ENCODE measurements at places on chromosomes 5 and 9.

DNA sequence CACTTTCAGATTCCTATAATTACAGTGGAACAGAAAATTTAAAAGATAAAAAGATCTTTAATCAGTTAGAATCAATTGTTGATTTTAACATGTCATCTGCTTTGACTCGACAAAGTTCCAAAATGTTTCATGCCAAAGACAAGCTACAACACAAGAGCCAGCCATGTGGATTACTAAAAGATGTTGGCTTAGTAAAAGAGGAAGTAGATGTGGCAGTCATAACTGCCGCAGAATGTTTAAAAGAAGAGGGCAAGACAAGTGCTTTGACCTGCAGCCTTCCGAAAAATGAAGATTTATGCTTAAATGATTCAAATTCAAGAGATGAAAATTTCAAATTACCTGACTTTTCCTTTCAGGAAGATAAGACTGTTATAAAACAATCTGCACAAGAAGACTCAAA lies 29.5 kb downstream of the ZFYVE16 start:
- DNase-seq = no peak

DNA sequence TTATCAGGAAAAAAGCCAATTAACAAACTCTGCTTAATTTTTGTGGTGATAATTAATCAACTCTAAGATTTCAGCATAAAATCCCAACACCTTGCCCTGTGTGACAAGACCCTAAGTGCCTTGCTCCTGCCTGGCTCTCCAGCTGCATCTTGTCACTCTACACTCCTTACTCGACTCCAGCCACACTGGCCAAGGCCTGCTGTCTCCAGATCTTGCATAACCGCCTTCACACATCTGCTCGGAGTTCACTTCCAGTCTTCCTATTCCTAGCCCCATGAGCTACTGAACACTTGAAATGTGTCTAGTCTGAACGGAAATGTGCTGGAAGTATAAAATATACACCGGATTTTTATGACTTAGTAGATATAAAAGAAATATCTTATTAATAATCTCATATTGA lies 259.6 kb downstream of the EPB41L4A start:
- DNase-seq = no peak

DNA sequence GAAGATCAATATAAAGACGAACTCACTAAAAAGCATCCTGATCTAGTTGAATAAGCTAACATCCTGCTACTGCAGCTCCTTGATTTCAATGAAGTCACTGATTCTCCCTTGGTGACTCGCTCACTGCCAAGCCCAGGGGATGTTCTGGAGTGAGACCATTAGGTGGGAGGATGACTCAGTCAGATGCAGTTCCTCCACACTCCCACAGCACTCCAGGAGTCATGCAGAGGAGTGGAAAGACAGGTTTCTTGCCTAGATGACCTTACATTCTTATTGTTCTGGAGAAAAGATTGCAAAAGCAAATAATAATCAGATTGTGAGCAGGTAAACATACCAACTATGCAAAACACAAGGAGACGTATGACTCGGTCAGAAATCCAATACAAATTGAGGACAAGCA lies 15.3 kb downstream of the GCNT4 start:
- no peak for DNase-seq

DNA sequence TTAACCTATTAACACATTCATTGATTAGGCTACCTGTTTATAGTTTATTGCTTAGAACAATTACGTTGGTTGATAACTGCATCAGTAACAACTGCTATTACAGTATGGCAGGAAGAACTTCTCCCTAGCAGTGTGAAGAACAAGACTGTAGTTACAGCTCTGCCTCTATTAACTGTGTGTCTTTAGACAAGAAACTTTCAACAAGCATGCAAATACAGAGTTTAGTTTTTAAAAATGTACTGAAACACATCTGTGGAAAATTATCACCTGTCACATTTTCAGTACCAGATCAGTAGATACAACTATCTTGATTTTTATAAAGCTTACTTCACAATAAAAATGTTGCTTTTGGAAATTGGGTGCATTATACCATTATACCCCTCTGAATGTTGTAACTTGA lies 22.2 kb downstream of the ELL2 start:
- DNase-seq = no peak

DNA sequence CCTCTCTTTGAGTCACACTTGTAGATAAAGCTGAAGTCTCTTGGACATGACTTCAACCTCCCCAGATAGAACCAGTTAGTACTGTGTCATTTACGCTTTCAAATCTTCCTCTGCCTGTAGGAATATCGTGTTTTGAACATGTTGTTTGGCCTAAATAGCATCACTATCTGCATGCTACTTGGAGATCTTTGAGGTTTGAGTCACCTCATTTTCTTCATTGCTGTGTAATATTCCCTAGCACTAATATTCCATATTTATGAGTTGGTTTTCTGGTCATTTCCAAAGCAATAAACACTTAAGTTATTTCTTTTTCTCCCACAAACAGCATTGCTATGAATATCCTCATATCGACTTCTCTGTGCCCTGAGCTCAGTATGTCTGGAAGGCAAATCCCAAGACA lies 100.3 kb downstream of the ROR2 start:
- DNase-seq = no peak

- DNase-seq = no peak
Measured at GRCh38 chr5:160460377-160461049, 38.9 kb downstream of the PTTG1 start.

DNA sequence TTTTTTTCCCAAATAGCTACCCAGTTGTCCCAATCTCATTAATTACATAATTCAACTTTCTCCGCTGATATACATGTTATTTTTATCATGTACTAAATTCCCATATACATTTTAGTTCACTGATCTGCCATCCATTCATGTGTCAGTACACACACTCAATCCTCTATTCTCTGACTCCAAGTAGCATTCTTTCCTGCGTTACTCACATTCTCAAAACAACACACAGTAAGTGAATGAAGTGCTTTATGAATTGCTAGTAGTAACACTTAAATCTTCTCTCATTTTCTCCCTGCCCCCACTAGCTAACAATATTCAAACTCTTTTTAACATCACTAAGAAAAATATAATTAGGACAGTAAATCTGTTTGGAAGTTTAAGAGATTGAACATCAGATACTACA lies 8.9 kb downstream of the ZNF366 start:
- no peak for DNase-seq

GRCh38 chr5:59356813-59357380 lies 536.6 kb downstream of the PDE4D start:
- DNase-seq = no peak

GRCh38 chr5:142978726-142979125 lies 208.5 kb downstream of the ARHGAP26 start:
- no peak for DNase-seq

GRCh38 chr5:145975361-145976066 lies 39.1 kb downstream of the SH3RF2 start:
- DNase-seq = no peak

- DNase-seq = no peak
Measured at GRCh38 chr9:36855448-36856315, 178.4 kb downstream of the PAX5 start.

- no peak for DNase-seq
Measured at GRCh38 chr9:121744687-121745395, 93.4 kb downstream of the DAB2IP start.

DNA sequence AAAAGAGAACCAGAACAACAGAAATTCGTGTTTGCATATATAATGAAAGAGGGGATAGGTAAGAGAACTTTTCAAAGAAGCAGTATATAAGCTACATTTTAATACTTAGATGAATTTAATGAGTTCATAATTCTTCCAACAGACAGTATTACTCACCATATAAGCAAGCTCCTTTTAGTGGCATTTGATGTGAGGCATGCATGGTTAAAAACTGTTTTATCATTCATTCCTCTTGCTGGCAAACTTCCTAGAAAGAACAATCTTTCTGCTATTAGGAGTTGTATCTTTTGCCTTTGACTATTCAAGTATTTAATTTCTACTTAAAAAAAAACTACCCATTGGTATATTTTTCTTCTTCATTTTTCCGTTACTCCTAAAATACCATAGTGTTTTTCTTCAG lies 65.7 kb upstream of the EIF4EBP3 start:
- DNase-seq = no peak

GRCh38 chr9:17480966-17481365 lies 97.9 kb upstream of the SH3GL2 start:
- DNase-seq = no peak

DNA sequence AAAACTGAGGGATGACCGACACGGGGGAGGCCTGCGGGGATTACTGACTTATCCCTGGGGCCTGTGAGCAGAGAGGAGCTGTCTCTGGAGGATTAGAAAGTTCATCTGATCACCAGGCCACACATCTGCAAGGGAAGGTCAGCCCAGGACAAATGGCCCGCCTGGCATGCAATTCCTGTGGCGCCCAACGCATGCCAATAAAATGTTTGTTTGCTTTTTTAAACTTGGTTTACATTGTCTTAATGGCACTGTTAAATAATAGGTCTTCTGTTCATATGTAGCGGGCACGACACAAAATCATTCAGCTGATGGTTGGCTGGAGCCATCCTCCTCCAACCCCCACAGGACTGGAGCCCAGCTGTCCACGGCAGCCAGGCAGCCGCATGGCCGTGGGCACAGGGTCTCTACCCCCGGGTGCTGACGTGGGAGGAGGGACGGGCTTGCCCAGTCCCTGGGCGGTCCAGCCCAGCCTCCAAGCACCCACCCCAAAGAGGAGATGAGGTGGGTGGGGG lies 41.0 kb upstream of the SLC12A7 start:
- DNase-seq = no peak

DNA sequence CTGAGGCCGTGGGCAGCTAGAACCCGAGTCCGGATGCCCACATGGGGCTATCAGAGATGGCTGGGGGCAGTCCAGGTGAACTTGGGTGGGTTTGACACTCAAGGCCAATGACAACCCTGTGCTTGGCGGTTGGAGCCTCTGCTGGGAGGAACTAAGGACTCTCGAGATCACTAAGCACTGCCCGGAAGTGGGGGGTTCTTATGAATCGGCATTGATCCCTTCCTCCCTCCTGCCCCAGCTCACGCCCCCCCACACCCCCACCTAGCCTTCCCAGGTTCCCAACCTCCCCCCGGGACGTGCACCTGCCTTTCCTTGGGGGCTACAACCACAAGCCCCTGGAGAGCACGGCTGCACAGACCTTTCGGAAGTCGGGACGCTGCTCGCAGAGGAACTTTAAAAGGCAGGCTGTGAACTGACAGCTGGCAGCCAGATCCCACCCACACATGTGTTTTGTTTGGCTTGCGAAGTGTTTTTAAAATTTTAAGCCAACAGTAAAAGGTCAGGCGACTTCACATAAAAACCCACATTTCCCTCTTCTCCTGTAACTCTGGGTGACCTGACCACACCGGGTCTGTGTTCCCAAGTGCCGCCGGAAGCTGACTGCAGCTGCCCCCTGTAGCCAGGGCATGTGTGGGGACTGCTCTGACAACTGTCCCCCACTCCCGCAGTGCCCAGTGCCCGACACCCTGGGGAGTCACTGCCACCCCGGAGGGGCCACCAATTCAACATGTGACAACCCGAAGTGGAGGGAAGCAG lies 5.1 kb upstream of the RALGDS start:
- DNase-seq = no peak

- DNase-seq = no peak
Measured at GRCh38 chr5:133421394-133421793, 190.9 kb downstream of the FSTL4 start.

- no peak for DNase-seq
Measured at GRCh38 chr5:58022055-58022454, 437.8 kb downstream of the PLK2 start.

DNA sequence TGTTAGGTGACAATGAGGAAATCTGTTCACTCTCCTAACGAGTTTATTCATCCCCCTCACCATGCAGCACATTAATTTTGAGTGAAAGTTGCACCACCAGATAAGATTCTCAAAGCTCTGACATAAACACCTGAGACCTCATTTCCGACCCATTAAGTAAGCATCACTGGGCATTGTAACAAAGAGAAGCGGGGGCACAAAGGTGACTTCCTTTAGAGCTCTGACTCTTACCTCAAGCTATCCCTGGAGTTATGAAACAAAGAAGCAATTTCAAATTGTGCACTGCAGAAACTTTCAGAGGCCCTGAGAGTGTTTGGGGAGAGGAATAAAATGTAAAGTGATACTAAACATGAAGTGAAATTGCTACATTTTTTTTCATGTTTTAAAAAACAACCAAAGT lies 29.5 kb downstream of the C5orf15 start:
- DNase-seq = no peak

GRCh38 chr5:159211729-159212174 lies 2.4 kb upstream of the RNF145 start:
- no peak for DNase-seq

DNA sequence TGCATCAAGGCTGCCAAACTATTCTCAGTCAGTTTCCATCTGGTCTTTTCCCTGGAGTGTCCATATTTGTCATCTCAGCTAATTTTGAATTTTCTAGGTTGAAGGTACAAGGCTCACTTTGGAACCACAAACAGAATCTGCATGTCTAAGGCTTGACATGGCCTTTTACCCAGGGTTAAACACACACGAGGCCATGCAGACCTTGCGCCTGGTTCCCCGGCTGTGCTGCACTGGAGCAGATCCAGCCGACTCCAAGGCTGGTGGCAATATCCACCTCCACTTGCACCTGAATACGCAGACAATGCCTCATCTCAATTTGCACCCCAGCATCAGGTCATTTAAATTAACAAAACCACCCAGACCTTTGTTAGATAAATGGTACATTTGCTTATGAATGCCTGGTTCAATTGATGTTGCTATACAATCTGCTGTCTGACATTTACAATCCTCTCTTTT lies 276.2 kb downstream of the HSPA4 start:
- DNase-seq = no peak

- no peak for DNase-seq
Measured at GRCh38 chr5:76716456-76717157, 681 bp downstream of the F2R start.

GRCh38 chr5:36950586-36951457 lies 74.3 kb downstream of the NIPBL start:
- no peak for DNase-seq

DNA sequence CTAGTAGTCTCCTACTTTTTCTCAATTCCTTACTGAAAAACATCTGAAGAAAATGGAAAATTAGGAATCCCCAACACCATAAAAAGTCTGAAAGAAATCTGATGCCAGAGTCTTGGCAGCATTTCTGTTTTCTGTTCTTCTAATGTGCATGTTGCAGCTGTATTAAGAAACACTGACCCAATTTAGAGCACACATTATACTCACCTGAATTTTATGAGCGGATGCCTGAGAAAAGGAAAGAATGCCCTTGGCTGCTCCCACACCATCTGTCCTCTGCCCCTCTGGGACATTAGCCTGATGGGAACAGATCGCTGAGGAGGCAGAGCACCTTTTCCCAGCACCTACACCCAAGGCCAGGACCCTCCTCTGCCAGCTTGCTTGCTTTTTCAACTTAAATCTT lies 14.1 kb upstream of the ANP32B start:
- DNase-seq = no peak

GRCh38 chr9:128254855-128255759 lies 20.7 kb downstream of the GOLGA2 start:
- DNase-seq = peak; percentile 45

GRCh38 chr5:132742626-132743025 lies 4.6 kb upstream of the CCNI2 start:
- DNase-seq = no peak

- DNase-seq = no peak
Measured at GRCh38 chr5:131212471-131213021, 41.8 kb downstream of the LYRM7 start.

All from stimulated activated CD4-positive, alpha-beta T cell treated with anti-CD3 and anti-CD28 coated beads, Interleukin-12 subunit alpha, Interleukin-12 subunit beta, amount 100 ng/mL, for 24 hours (primary cell).